ENCODE measurements at places on chromosomes 12 and 14.

DNA sequence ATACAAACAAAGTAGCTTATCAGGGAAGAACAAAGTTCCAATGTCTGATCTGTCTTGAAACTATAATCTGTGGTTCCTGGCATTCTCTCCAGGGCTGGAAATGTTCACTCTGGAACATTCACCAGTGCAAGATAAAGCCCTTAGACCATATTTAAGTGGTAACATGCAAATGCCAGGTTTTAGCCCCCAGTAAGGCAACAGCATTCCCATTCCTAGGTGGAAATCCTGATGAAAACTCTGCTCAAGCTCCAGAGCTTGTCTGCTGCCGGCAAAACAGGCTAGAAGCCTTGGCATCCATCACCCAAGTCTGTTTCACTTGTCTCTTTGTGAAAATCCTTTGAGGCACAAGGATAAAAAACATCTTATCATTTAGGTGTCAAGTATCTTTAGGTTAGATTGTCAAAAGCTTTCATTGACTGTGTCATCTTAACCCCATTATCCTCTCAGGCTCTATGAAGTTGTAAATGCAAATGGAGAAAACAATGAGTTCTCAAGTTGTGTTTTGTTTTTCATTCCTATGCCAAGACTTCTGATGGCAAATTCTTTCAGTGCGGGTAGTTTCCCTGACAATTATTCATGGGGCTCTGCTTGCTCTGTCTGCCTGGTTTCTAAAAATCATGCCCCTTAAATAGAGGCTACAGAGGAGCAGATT, 344.7 kb downstream of the NELL2 start:
- DNase-seq: no peak

GRCh38 chr14:93880021-93880820, 46.9 kb upstream of the FAM181A start:
- no peak for DNase-seq

DNA sequence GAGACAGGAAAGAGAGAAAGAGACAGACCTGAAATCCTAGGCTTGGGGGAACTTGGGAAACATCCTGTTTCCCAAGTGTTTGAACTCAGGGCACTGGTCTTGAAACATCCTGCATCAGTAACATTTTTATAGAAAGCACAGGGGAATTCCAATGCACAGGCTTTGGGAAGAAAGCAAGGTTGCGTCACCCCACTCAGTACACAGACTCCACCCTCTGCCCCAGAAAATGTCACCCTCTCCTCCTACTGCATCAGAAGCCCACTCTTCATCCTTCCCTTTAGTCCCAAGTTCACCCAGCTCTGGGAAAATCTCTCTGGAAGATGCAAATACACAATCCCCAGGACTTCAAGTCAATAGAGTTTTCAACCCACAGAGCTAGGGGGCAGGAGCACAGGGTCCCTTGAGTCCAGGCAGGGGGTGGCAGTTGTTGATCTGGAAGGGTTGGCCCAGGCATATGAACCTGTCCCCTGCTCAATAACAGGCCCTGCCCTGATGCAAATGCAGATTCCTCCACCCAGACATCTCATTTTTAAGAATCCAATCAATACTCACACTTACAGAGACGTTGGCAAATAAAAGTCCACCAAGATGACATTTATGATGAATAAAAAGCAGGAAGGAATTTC, 1.7 kb downstream of the RDH16 start:
- DNase-seq: no peak

DNA sequence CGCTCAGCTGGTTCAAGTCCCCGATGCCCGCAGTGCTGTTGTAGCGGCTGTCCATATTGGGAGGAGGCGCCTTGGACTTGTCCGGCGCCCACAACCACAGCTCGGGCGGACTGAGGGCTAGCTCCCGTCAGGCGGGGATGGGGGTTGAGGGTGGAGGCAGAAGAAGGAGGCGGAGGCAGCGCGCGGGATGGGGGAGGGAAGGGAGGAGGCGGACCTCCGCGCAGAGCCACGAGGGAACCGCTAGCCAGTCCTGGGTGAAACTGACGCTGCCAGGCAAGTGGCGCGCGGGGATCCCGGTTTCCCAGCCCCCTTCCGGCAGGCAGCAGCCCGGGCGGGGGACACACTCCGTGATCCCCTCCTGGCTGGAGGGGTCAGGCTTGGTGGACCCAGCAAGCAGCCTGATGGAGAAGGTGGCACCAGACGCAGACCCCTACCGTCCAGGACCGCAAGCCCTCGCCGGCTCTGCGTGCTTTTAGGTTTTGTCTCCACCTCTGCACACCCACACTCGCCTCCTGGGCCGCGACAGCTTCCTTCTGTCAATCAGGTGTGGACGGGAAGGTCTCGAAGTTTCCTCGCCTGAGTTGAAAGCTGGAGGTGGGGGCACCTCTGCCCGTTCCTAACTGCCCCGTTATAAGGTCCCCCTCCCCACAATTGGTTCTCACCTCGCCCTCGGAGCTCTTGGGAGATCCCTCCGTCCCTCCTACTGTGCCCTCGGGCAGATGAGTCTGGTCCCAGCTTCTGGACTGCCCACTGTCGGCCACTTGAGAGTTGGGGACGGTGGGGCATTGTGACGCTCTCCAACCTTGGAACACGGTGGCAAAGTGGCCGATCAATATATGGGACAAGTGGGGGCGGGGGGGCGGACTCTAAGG, at the start of gene CPNE8:
TSS of gene CPNE8 (minus strand) at position 112 of the 872 bp plus-strand sequence. CDS start at position 55, 57 bp downstream.
- DNase-seq: peak; percentile 37

DNA sequence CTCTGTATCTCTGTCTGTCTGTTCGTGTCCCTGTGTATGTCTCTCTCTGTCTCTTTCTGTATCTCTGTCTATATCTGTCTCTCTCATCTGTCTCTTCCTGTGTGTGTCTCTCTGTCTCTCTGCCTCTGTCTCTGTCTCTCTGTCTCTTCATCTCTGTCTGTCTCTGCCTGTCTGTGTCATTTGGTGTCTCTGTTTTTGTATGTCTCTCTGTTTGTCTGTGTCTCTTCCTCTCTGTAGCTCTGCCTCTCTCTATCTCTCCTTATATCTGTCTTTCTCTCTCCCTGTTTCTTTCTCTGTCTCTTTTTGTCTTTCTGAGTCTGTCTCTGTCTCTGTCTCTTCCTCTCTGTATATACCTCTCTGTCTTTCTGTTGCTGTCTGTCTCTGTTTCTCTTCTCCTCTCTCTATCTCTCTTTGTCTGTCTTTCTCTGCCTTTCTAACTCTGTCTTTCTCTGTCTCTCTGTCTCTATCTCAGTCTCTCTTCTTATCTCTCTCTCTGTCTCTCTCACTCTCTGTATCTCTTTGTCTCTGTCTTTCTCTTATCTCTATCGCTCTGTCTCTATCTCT, 50.2 kb downstream of the TMEM121 start:
- DNase-seq: no peak

DNA sequence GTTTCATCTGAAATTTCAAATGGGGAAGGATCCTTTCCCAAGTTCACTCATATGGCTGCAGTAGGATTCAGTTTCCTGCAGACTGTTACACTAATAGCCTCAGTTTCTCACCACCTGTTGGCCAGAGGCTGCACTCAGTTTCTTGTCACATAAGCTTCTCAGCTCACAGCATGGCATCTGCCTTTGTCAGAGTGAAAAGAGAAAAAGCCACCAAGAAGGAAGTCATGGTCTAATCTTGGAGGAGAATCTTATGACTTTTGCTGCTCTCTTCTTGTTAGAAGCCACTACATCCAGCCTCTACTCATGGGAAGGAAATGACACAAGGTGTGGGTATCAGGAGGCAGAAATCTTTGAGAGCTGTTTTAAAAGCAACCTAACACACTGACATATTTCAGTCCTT, 39.4 kb upstream of the BTG1 start:
- DNase-seq: peak; percentile 77
